ENCODE measurements at places on chromosomes 11 and 22. TPM values are rescaled to one million over a fixed set of nuclear protein-coding genes. Genes with fewer than 3 reads are reported as not detected.

DNA sequence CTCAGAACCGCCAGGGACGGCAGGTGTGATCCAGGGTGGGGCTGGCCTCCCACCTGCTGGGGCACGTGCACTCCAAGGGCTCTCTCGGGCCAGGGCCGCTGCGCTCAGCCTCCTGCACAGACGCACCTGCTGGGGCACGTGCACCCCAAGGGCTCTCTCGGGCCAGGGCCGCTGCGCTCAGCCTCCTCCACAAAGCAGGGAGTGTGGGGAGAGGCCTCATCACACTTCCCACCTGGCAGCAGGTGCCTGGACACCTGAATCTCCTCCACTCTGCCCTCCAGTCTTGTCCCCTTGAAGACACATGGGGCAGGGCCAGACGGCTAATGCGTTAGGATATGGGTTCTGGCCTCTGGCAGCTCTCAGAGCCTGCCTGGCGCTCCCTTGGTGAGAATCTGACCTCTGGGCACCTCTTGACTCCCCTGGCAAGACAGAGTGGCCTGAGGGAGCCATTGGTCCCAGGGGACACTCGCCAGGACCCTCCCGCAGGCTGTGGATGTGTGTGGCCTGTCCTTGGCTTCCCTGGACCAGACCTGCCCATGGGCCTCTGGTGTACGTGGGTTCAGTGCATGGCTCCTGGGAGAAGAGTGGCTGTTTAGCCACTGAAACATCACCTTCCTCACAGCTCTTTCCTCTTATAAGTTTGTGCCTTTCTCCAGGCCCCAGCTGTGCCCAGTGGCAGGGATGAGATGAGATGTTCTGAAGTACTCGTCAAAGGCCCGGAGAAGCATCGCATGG is 73.5 kb downstream of the BRD1 start:
- peak; percentile 26 for DNase-seq

DNA sequence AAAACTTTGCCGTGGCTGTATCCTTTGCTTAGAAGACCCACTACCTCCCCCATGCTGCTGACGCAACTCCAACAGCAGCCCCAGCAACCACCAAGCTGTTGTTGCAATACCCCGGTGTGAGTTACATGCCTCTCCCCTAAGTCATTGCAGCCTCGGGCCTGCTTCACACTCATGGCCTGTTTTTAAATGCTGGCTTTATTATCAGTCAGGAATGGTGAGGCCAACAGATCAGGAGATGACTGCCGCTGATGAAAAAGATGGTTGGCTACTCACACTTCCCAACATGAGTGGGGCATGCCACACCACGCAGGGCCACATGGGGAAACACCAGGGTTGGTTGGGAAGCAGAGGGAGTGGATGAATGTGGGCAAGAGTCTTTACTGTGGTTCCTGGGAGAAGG is 171.5 kb upstream of the SYT13 start:
- DNase-seq = no peak

GRCh38 chr11:15544353-15544752 is 429.6 kb downstream of the INSC start:
- no peak for DNase-seq

DNA sequence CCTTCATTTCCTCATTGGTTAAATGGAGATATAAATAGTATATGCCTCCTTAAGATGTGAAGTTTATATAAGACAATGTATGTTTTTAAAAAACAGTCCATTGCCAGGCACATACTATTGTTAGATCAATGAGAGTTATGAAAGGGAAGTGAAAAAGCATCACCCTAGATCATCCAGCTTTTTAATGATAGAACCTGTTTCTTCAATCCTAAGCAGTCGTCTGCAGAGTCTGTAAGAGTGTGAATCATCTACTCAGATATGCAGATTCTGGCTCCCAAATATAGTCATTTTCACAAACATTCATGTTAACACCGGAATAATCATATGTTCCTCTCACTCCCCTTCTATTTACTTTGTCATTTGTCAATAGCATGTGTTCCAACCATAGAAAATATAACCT is 65.3 kb upstream of the SLN start:
- DNase-seq = no peak

DNA sequence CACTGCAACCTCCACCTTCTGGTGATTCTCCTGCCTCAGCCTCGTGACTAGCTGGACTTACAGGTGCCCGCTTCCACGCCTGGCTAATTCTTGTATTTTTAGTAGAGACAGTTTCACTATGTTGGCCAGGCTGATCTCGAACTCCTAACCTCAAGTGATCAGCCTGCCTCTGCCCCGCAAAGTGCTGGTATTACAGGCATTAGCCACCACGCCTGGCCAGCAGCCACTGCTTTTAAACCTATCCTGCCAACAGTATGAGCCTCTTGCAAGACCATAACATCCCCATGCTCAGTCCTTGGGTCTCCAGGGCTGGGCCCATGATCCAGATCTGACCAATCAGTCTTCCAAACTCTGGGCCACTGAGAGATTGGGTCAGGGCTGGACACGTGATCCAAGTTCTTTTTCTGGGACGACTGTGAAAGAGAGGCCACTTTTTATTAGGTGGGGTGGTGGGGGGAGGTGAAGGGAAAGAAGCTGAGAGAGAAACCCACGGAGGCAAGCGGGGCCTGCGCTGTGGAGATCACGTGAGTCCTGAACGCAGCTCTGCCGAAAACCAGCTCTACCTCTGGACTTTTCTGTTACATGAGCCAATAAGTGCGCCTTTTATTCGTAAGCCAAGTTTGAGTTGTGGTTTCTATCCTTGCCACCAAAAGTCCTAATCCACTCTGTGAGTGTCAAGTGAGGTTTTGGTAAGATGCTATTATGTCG is 17.9 kb downstream of the ASPHD2 start:
- no peak for DNase-seq

GRCh38 chr11:47177846-47178245 is 1.2 kb upstream of the ARFGAP2 start:
- peak; percentile 77 for DNase-seq

- no peak for DNase-seq
Measured at GRCh38 chr11:107792049-107792443, 66.5 kb downstream of the SLC35F2 start.

DNA sequence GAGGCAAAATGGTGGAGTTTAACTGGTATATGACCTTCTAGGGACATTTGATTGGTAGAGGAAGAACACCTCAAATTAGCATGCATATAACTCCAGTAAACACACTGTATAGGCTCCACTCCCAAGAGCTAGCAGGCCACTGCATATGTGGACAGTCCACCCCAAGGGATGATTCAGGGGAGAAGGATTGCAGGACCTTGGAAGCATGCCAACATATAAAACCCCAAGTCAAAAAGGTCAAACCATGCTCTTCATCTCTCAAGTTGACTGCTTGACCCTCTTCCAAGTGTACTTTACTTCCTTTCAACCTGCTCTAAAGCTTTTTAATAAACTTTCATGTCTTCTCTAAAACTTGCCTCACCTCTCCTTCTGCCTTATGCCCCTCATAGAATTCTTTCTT is 459.9 kb upstream of the CCDC179 start:
- DNase-seq = no peak

DNA sequence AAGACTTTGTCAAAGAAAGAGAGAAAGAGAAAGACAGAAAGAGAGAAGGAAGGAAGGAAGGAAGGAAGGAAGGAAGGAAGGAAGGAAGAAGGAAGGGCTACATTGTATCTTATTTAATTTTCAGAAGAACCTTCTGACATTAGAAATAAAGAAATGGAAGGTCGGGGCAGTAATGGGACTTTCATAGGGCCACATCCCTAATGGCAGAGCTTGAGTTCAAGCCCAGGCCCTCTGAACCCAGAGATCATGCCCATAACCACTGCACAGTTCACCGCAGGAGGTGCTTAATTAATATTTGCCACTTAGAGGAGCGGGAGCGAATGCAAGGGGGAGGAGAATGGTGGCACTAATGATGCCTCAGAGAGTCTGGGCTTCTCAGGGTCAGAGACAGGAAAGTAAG is 233.3 kb downstream of the MN1 start:
- DNase-seq = no peak

DNA sequence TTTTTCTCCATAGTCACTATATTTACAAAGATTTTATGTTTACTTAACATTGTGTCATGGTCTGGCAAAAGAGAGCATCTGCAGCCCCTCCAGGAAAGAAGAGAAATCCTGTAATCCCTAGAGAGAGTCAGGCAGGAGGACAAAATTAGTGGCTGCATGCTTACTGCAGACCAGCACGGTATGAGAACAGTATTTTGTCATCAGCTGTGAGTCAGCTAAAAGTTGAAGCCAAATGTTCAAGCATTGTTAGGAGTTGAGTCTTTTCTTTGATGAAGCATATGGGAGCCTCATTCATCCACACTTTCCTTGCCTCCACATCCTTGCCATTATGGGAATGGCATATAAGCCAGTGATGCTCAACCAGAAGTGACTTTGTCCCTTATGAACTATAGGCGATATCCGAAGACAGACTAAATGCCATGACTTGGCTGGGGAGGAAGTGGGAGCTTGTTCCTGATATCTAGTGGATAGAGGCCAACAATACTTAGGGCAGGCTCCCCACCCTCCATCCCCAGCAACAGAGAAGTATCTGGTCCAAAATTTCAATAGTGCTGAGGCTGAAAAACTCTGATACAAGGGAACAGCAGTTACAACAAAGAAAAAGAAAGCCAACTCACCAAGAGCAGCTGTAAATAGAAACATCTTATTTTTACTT is 112.0 kb upstream of the OR5AK2 start:
- no peak for DNase-seq

DNA sequence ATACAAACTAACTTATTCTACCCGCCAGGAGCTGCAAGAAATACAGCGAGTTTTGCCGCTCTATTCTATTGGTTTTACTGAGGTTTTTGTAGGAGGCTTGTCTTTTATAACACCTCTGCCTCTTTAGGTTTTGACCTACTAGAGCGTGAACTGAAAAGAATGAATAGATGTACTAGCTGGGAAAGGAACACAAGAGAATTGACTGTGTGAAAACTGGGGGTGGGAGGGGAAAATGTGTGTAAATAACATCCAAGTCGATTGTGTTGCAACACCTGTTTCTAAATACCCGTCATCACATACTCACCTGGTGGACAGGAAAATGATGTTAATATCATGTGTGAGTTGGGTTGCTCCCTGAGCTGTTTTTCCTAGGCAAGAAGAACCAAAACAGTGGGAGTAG is 12.9 kb upstream of the JHY start:
- no peak for DNase-seq

GRCh38 chr11:14905104-14906033 is 13.3 kb upstream of the CYP2R1 start:
- DNase-seq = peak; percentile 78

- DNase-seq = no peak
Measured at GRCh38 chr11:75673977-75674582, 5.2 kb upstream of the MAP6 start.

GRCh38 chr11:116199182-116199581 is 573.6 kb downstream of the BUD13 start:
- no peak for DNase-seq

DNA sequence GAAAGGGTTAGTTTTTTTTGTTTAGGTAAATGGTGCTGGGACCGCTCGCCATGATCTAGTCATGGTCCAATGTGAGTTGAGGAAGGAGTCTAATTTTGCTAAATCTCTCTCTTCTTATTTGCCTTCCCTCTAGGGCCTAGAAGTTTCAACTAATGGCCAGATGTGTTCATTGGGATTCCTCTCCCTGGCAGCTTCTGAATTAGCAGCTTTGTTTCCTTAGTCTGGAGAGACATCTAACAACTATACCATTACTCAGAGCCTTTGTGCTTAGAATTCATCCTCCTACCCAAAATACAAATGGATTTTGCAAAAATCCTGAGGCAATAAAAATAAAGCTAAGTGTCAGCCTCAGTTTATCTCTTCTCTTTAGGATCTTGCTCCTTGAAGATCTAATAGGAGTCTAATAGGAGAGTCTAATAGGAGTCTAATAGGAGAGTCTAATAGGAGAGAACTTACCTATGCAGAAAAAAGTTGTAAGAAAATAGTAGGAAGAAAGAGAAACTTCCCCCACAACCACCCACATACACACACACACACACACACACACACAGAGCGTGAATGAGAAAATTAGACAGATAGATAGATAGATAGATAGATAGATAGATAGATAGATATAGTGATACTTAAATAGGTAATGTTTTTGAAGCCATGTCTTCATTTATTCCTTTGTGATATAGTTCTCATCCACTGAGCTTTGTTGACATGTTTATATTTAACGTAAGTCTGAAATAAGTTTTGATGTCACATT is 980.5 kb upstream of the CNTN5 start:
- no peak for DNase-seq

DNA sequence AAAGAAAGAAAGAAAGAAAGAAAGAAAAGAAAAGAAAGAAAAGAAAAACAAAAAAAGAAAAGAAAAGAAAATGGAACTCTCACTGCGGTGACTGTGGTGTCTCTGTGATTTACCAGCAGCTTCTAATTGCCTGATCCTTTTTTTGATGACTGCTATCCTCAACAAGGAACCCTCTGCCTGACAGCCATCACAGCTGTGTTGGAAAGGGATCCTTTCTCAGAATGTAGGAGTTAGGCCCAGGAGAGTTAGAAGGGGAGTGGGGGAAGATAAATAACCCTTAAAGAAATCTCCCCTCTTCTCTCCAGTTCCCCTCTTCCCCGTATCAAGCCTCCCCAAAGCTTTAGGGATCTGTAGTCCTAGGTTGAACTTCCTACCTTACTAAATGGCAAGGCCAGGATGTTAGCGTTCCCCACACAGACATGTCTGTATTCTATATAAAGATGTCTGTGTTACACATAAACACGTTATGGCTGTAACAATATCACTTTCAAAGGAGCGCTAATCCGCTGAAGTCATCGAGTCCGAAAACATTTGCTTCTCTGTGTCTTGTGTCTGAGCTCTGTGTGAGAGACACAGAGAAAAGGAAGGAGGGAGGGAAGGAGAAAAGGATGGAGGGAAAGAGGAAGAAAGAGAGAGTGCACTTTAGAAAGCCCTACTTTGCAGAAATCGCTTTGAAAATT is 26.8 kb upstream of the WT1 start:
- DNase-seq = no peak

DNA sequence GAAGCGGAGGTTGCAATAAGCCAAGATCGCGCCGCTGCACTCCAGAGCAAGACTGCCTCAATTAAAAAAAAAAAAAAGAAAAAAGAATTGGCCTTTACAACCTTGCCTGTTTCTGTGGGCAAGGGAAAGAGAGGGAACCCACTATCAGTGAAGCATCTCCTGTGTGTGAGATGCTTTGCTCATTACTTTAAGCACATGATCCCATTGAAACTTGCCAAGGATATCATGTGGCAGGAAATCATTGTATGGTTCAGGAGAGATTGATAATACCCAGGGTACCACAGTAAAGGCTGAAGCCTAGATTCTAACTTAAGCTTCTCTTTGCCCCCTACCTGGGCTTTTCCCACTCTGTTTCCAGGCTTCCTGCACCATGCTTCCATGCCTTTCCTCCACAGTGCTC is 3.6 kb downstream of the LDLRAD3 start:
- no peak for DNase-seq

GRCh38 chr22:48313175-48313830 is 1514.4 kb downstream of the BRD1 start:
- no peak for DNase-seq

Gene TRAF6
- total RNA-seq = 18.7 TPM

Gene IGF2
- total RNA-seq = 620 TPM

Gene NTM
- total RNA-seq = 5.3 TPM

Gene PTS
- total RNA-seq = 48.3 TPM

Gene YPEL1
- 4.7 TPM for total RNA-seq

Gene FGF19
- not detected for total RNA-seq

Gene OR51E2
- 1.2 TPM for total RNA-seq

Gene HBG1
- total RNA-seq = not detected

Gene EXPH5
- 1.8 TPM for total RNA-seq

Gene C11orf65
- total RNA-seq = not detected

Gene MDK
- 11.8 TPM for total RNA-seq

All from aorta (tissue), 5 donors.